Cardiac septum (tissue), 1 donor: ENCODE measurements at places on chromosomes 7 and 10. TPM values are rescaled to one million over a fixed set of nuclear protein-coding genes. Genes with fewer than 3 reads are reported as not detected.

The GLUD1 gene
- 118 TPM for total RNA-seq

DNA sequence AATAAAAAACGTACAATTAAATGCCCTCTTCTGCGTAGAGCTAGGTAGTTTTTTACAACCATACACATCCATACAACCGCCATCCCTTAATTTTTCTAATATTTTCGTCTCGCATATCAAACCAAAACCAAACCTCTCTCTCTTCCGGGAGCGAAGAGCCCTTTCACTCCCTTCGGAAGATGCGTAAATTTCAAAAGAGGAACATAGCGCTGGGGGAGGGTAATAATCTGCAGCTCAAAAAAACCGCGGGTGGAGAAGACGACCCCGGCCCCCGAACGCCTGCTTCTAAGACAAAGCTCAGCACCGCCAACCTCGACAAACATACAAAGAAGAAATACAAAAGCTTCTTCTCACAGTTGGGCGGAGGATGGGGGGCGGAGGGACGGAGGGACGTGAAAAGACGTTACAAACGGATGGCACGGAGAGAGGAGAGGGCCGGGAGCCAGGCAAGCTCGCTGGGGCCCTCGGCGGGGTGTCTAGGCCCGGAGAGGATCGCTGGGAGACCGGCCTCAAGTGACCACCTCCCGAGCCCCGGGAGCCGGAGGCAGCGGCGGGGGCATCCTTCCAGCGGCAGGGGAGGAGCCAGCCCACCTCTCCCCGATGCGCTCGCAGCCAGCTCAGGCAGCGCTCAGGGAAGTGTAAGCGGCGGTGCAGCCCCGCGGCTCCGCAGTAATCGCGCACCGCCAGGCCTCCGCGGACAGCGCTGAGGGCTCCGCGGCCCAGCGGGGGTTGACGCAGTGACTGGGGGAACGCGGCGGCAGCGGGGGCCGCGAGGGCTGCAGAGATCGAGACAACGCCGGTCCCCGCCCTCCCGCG is 851 bp downstream of the MKRN1 start:
- DNase-seq, result no peak

The RADIL gene
- total RNA-seq, result 2.5 TPM

The PIK3AP1 gene
- total RNA-seq, result 2.8 TPM

The AKAP9 gene
- total RNA-seq, result 36.2 TPM

The OR2A25 gene
- total RNA-seq, result not detected

DNA sequence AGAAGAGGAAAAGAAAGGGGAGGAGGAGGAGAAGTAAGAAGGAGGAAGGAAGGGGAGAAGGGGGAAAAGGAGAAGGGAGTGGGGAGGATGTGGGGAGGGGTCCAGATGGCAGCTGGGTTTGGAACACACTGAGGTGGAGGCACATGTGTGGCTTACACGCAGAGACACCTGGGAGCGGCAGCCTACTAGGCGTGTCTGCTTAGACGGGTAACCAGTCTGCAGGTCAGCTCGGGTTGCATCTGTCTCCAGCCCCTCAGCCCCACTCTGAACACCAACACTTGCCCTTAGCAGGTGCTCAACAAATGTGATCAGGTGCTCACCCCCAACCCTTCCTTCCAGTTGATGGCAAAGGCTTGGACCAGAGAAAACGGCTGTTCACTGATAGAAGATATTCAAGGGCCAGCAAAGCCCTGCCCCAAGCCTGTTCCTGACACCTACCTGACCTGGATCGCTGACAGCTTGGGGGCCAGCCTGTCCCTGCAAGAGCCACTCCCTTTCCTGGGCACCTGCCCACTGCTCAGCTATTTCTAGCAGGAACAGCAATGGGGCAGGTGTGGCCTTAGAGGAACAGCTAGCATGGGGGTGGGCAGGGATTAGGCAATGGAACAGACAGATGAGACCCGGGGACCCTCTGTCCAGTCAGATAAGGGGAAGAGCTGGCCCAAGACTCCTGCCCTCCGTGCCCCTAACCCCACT is 70.5 kb downstream of the SH3PXD2A start:
- no peak for DNase-seq

DNA sequence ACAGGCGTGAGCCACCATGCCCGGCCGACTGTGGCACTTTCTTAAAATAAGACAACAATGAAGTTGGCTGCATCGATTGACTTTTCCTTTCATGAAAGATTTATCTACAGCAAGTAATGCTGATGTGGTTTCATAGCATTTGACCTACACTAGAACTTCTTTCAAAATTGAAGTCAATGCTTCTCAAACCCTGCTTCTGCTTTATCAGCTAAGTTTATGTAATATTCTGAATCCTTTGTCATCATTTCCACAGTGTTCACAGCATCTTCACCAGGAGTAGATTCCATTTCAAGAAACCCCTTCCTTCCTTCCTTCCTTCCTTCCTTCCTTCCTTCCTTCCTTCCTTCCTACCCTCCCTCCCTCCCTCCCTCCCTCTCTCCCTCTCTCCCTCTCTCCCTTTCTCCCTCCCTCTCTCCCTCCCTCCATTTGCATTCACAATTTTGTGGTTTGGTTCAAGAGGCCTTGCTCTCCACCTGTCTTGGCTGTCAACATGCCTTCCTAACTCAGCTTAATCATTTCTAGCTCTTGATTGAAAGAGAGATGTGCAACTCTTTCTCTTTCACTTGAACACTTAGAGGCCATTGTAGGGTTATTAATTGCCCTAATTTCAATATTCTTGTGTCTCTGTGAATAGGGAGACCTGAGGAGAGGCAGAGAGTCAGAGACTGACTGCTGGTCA is 52.1 kb downstream of the HDAC9 start:
- DNase-seq, result no peak

The MLXIPL gene
- 0.65 TPM for total RNA-seq

The STEAP2 gene
- 15.9 TPM for total RNA-seq

- no peak for DNase-seq
Observed at GRCh38 chr10:98556061-98556460, 109.3 kb upstream of the HPS1 start.

GRCh38 chr7:36919738-36920137 is 195.4 kb upstream of the AOAH start:
- no peak for DNase-seq

The CDH23 gene
- total RNA-seq, result 9.3 TPM
